ENCODE measurements at places on chromosomes 3 and 15.

DNA sequence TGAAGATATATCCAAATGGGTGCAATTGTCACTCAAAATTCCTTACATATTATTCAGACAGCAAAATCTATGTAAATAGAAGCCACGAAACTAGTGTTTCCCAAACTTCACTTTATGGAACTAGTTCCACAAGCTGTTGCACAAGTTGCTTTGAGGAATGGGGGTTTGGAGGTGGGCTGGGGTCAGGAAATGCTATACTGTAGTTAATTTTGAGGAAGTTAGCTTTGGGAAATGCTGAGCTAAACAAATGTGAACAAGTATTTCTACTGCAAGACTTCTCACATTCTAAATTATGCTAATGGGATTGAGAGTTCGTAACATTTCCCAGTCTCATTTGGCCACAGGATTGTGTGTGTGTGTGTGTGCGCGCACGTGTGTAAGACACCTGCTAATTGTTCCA, 28.7 kb upstream of the SAMMSON start:
- DNase-seq: no peak

- no peak for DNase-seq
These were observed 83.8 kb upstream of the SUCLG2 start for GRCh38 chr3:67737906-67738865.

DNA sequence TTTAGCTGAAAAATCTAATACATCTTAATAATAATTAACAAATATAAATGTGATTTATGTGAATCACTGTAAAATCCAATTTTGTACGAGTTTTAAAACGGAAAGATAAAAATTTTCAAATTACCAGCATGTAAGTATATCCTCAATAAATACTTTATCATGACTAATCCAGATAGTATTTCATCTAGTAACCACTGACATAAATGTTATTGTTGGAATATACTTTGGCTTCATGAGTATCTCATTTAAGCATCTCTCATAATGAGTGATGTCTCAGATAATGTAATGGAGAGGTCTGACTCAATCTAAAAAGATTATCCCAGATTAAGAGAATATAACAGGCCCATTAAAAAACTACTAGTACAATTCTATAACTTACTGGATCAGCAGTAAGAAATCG, 216.3 kb downstream of the STAG1 start:
- no peak for DNase-seq

- no peak for DNase-seq
These were observed 5.6 kb downstream of the TERC start for GRCh38 chr3:169759256-169759655.

GRCh38 chr3:60696428-60697125, 554.7 kb downstream of the FHIT start:
- DNase-seq: no peak

GRCh38 chr3:120052677-120053076, 41.6 kb downstream of the GSK3B start:
- DNase-seq: no peak

DNA sequence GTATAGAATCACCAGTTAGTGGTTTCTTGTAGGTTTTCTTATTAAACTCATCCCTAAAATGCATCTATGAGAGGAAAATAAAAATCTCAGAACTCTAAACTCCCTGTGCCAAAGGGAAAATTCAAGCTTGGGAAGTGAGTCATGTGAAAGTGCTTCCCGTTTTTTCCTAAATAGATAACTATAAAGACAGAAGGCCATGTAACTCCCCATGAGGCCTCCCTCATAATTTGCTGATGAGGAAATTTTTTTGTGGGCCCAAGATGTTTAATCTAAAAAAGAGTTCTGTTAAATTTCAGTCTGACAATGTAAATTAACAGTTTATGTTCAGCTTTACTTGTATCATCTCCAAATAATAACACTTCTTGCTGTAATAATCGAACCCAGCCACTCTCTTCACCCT, 1273.9 kb downstream of the OTOL1 start:
- no peak for DNase-seq

DNA sequence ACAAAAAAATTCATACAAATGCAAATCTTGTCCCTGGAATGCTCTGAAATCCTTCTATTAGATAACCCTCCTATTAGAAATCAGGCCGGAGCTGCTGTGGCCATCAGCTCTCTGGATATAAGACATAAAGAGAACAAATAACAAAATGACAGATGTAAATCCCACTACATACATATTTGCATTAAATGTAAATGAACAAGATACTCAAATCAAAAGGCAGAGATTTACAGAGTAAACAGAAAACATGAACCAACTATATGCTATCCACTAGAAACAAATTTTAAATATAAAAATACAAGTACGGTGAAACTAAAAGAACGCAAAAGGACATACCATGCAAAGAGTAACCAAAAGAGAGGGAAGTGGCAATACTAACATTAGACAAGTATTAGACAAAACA, 10.7 kb downstream of the CYFIP1 start:
- no peak for DNase-seq

DNA sequence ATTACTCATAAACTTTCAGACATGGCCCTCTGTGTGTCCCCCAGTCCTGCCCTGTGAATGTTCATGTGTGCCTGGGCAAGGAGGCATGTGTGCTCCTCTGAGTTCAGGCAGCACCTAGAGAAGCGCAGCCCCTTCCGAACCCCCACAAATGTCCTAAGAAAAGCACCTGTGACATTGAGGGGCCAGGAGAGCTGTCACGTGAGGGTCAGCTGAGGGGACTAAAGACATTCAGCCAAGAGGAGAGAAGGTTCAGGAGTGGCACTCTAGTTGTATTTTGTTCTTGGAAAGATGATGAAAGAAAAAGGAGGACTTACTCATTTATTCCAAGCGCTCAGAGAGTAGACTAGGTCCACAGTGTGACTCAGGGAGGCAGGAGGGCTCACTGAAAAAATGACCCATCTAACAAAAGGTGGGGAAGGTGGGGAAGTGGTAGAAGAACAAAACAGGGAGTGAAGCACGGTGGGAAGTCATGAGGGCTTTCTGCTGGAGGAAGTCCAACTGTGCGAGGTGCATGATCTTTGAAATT, 28.1 kb upstream of the ELP6 start:
- DNase-seq: no peak
